ENCODE measurements at places on chromosomes 12 and 14. TPM values are rescaled to one million over a fixed set of nuclear protein-coding genes. Genes with fewer than 3 reads are reported as not detected.
A peak's percentile ranks its signal among the peaks of the same experiment; 100 is the strongest.

The LRRIQ1 gene
- total RNA-seq: not detected

The SIVA1 gene
- total RNA-seq: 68.1 TPM

DNA sequence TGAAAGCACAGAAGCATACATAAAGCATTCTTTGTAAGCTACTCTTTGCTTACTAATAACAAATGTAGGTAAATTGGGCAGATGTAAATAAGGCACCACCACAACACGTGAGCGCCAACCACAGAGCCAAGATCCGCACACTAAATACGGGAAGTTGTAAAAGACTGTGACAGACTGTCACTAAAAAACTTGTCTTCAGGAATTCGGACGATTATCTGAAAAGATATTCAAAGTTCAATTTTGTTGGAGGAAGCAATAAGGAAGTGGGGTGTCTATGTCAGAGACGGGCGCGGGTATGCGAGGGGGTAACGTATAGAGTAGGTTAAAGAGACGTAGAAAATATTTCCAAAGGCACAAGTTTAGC, 1.5 kb upstream of the HSP90B1 start:
- peak overlapping the region; percentile 74 for H3K4me3 ChIP-seq
- H3K4me1 ChIP-seq: peaks cover 61% of the 10 kb centered on the region
- peaks cover 26% of the 10 kb centered on the region for H3K36me3 ChIP-seq
- peak overlapping the region; percentile 70 for H3K27ac ChIP-seq
- H3K27me3 ChIP-seq: no peaks in the 10 kb centered on the region

GRCh38 chr12:51886021-51886710, 1.7 kb upstream of the ANKRD33 start:
- no peaks in the 10 kb centered on the region for H3K36me3 ChIP-seq
- H3K4me3 ChIP-seq: no peak overlapping the region
- no peak overlapping the region for H3K27ac ChIP-seq
- no peaks in the 10 kb centered on the region for H3K27me3 ChIP-seq
- H3K4me1 ChIP-seq: no peaks in the 10 kb centered on the region
- no peak for DNase-seq
